ENCODE measurements at places on chromosomes 2 and 18.
A peak's percentile ranks its signal among the peaks of the same experiment; 100 is the strongest.

DNA sequence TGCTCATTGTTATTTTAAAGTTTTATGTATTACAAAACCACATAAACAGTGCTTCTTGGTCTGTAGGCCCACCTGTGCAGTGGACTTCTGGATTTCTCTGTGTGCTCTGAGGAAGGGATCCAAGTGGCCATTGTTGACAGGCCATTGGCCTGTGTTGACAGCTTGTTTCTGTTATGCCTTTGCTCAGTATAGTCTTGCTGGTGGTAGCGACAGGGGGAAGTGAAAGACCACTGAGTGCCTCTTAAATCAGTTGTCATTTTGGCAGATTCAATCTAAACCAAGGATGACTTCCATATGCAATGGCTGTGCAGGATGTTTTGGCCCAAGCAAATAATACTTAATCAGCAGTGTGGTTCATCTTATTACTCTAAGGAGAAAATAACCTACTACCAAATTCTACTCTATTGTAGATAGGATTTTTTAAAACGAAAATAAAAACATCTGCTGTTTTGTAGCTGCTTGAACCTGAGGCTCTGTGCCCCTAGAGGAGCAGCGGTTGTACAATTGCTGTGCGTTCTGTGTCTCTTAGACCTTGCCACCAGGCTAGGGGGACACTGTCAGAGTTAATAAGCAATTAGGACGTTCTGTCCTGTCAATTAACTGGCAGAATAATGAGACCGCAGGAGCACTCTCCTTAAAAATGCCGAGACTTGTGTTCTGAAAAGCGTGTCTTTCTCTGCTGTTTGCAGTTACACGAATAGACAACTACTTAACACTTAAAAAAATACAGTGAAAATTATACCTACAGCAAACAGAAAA lies 108.2 kb downstream of the RHBDD1 start:
- DNase-seq = no peak

DNA sequence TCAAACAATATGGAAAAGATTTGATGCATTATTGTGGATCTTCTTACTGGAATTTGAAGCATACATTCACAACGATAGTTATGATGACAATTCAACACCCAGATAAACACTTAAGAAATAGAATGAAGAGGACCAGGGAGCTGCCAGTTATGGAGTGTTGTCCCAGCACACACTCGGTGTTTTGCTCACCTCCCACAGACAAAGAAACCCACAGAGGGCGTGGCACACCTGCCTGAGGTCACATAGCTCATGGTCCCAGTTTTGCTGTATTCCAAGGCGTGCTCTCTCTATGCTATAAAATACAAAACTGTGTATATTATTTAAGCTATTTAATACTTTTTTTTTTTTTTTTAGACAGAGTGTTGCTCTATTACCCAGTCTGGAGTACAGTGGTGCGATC lies 31.1 kb downstream of the EFR3B start:
- DNase-seq = no peak

DNA sequence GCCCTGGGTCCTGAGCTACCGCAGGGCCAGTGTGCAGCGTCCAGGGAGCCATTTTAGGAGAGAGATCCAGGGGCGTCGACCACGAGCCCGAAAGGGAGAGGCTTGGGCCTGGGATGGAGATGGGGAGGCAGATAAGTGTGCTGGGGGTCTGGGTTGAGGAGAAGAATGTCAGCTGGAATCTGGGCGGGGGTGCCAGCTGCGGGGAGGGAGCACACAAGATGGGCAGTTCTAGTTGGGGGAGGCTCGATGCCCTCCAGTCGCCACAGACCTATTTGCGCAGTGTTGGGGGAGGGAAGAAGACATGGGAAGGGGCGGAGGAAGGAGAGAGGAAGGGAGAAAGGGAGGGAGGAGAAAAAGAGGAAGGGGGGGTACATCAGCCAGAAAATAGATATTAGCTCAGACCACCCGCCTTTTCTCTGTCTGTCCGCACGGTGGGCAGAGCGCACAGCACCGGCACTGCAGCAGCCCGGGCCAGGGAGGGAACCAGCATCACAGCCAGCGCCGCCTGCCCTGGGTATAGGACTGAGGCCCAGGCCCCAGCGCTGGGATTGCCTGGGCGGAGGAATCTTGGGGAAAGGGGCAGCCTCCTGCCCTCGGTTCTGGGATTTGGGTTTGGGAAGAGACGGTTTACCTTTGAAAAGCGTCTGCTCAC lies 1.9 kb upstream of the HOXD11 start:
- DNase-seq = no peak

GRCh38 chr18:40738321-40738880 lies 1216.6 kb upstream of the PIK3C3 start:
- DNase-seq = no peak

- peak; percentile 50 for DNase-seq
Observed at GRCh38 chr2:174750923-174751441, 13.3 kb downstream of the CHRNA1 start.

GRCh38 chr2:74573747-74574562 lies 19.4 kb downstream of the DOK1 start:
- DNase-seq = peak; percentile 71

- no peak for DNase-seq
Observed at GRCh38 chr2:174702541-174702940, 61.7 kb downstream of the CHRNA1 start.

- no peak for DNase-seq
Observed at GRCh38 chr2:60880643-60881046, 729 bp upstream of the REL start.

DNA sequence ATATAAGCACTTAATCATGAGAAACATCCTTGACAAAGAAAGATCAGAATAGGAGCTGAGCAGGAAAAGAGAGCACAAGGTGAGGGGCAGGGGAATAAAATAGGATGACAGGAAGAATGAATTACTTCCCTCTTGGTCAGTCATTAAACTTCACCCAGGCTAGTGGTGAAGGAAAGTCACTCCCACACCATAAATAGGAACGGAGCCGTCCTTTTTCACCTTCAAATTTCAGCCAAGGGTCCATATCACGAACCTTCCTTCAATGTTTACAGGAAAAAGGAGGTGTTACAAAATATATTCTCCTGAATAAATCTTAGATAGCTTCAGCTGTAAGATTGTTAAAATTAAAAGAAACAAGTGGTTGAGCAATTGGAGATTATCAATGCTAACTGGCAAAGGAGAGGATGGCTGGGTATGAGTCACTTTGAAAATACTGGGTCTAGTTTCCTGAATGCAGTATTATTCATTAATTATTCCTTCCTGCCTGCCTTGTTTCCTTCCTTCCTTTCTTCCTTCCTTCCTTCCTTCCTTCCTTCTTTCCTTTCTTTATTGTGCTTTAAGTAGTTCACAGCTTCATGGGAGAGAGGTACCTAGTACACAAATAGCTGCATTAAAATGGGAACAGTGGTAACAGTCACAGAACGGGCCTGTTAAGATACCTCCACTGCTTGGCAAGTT lies 292.3 kb upstream of the ID2 start:
- no peak for DNase-seq

GRCh38 chr2:10556271-10557140 lies 108.4 kb upstream of the ODC1 start:
- no peak for DNase-seq

DNA sequence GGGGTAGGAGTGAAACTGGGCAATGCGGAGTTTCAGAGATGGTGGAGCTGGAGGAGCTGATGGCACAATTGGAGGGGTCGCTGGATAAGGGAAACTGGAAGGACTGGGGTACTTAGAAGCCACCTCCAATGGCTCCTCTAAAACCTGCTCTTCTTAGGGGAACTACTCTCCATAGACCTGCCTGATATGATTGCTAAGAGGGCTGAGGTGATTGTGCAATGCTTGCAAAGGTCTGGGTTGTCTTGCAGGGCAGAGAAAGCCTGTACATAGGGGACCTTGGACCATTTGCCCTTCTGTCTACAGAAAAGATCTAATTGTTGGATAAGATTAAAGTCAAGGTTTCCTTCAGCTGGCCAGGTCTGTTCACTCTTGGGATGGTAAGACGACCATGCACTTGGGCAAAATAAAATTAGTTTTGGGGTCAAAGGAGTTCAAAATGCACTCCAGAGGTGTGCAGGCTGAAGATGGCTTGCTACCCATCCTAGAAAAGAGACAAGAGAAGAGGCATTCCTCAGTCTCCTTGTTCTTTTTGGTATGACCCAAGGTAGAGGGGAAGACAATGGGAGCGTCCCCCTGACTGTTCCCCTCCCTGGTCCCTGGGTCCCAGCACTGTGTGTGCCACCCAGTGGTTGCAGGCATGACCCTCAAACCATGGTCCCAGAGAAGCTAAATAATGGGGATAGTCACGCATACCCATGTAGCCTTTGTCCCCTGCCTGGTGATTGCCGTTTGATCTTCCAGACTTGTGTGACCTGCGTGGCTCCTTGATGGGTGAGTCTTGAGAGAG lies 41.1 kb downstream of the STK17B start:
- DNase-seq = no peak

- peak; percentile 27 for DNase-seq
Observed at GRCh38 chr18:51361130-51361860, 163.8 kb upstream of the MEX3C start.

DNA sequence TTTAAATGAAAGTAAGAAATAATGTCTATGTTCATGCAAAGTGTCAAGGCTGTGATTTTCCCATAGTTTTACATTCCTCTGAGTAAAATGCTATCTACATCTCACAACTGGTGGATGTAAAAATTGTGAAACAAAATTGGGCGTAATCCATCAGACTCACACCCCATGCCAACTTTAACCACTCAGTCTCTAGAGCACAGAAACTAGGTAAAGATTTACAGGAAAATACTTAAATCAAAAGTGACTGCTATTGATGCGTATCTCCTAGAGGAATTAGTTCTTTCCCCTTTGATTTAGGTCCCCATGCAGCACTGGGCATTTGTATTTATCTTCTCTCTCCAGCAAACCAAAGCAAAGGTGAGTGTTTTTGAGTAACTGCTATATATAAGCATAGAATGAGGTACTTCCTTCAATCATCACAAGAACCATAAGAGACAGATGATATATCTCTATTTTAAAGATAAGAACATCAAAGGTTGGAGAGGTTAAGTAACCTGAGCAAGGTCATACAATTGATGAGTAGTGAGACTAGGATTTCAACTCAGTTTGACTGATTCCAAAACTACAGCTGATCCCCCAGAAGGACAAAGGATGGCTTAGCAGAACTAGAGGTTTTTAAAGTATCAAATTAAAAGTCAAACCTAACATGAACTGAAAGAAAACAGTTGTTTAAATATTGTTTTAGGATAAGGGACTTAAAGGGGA lies 594.0 kb upstream of the ACVR2A start:
- no peak for DNase-seq

GRCh38 chr2:196143730-196144131 lies 27.6 kb downstream of the STK17B start:
- no peak for DNase-seq

DNA sequence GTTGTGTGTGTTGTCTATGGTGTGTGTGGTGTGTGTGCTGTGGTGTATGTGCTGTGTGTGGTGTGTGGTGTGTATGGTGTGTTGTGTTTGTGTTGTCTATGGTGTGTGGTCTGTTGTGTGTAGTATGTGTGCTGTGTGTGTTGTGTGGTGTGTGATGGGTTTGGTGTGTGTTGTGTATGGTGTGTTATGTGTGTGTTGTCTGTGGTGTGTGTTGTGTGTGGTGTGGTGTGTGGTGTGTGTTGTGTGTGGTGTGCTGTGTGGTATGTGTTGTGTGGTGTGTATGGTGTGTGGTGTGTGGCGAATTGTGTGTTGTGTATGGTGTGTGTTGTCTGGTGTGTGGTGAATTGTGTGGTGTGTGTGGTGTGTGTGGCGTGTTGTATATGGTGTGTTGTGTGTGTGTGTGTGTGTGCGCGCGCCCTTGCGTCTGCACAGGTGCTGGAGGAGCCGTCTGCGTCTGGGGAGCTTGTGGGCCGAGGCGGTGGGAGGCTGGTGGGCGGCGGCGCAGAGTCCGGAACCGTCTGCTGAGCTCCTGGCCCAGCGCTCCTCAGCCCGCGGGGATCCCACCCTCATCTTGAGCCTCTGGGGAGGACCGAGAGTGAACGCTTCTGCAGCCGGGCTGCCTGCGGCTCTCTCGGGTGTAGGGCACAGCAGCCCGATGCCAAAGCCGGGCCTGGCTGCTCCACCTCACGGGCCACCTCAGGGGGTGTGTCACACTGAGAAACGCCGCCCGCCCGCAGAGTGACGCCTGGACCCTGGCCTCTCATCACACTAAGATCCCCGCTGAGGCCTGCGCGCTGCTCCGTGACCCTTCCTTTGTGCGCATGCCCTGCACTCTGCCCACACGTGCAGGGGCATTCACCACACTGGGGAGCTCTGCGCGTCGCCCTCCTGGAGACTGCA lies 8.8 kb upstream of the ADI1 start:
- DNase-seq = no peak

- DNase-seq = no peak
Observed at GRCh38 chr2:150370561-150370960, 116.9 kb downstream of the RND3 start.

GRCh38 chr18:8721716-8722115 lies 16.4 kb downstream of the MTCL1 start:
- DNase-seq = no peak

DNA sequence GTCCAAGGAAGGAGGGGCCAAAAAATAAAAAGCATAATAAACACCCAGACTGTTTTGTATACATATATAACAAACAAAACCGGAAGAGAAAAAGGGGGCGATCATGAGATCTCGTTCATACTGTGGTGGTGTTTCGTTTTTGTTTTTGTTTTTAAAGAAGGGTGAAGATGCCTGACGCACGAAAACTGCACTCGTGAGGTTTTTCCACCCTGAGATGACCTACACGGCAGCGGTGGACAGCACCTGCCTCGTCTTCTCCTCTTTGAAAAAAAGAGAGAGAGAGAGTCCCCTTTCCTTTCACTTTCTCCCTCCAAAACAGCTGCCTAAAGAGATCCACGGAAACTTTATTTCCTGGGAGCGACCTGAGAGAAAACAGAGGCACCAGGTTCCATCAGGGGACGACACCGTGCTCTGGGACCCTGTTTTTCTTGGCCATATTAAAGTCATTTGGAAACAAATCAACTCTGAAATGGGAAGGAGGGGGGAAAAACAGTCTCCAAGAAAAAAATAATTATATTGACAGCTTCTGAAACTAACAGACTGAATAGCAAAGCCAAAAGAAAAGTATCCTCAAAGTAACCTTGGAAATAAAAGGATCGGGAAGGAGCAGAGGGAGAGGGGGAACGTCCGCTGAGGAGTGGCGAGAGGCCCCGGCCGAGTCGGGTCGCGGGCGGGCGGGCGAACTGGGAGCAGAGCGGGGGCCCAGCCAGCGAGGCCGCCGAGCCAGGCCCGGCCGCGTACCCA lies 3.5 kb downstream of the POU3F3 start:
- DNase-seq = no peak

DNA sequence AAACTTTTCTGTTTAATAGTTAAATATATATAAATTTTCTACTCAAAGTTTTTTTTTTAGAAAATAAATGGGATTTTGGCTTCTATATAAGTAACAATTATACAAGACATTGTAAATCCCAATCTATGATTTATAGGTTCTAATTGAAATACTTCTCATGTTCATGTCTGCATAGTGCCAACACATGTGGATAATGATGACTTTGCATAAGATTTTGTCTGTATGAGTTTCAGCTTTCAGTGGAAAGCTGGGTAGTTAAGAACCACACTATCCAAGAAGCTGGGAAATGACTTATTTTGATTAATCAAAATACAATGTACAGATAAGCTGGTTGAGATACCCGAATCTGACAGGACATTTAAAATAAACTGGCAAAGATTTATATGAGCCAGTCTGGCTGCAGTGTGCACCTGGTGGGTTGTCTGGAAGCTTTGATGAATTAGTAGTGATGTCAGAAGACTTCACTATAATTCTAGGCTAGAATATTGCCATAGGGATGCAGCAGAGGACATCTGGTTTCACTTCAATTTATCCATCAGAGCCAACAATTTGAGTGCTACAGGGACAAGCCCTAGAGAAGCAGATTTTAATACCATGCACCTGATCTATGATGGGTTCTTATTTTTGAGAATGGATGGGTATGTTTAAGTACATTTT lies 45.4 kb downstream of the EML6 start:
- DNase-seq = no peak

Measured in suppressor macrophage treated with lipopolysaccharide for 1 hour (primary cell).